Adrenal gland (tissue), 19 donors: ENCODE measurements at places on chromosomes 6 and 20.
A peak's percentile ranks its signal among the peaks of the same experiment; 100 is the strongest.

- peaks cover 10% of the 10 kb centered on the region for H3K36me3 ChIP-seq
- no peaks in the 10 kb centered on the region for H3K27me3 ChIP-seq
- peaks cover 4% of the 10 kb centered on the region for H3K4me1 ChIP-seq
- peak; percentile 75 for DNase-seq
- no peak overlapping the region for H3K27ac ChIP-seq
Observed at GRCh38 chr6:149840345-149841075, 23.6 kb downstream of the LRP11 start.

DNA sequence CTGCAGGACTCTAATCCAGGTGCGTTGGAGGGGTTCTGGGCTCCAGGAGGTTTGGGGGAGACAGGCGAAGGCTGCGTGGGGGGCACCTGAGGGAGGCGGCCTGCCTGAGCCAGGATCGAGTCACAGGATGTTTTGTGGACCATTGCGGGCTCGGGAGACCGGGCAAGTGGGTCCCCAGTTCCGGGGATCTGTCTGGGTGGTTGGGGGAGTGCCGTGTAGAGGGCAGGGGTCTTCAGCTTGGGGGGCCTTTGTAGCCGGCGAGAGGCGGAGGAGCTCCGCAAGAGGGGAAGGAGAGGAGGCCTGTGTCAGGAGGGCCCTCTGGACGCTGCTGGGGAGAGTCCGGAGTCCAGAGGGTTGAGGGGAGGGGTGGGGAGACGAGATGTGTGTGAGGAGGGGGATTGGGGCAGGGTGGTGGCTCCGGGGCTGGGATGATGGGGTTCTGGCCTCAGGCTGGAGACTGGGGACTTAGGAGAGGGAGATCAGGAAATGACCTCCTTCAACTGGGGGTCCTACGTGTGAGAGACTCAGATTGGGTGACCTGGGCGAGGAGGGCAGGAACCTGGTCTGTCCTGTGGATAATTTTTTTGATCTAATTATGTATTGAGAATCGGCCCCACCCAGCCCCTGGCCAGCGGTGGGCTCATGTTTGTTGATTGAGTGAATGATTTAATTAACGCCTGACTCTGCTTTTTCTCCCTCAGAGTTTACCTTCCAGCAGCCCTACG, 505 bp downstream of the SNAI1 start:
- no peaks in the 10 kb centered on the region for H3K36me3 ChIP-seq
- peak overlapping the region; percentile 47 for H3K4me3 ChIP-seq
- H3K4me1 ChIP-seq = peaks cover 20% of the 10 kb centered on the region
- DNase-seq = no peak
- no peaks in the 10 kb centered on the region for H3K27me3 ChIP-seq

- H3K27me3 ChIP-seq = no peaks in the 10 kb centered on the region
- H3K36me3 ChIP-seq = no peaks in the 10 kb centered on the region
- H3K4me3 ChIP-seq = no peak overlapping the region
- DNase-seq = no peak
- H3K4me1 ChIP-seq = no peaks in the 10 kb centered on the region
Observed at GRCh38 chr20:8523684-8524083, 391.6 kb downstream of the PLCB1 start.

DNA sequence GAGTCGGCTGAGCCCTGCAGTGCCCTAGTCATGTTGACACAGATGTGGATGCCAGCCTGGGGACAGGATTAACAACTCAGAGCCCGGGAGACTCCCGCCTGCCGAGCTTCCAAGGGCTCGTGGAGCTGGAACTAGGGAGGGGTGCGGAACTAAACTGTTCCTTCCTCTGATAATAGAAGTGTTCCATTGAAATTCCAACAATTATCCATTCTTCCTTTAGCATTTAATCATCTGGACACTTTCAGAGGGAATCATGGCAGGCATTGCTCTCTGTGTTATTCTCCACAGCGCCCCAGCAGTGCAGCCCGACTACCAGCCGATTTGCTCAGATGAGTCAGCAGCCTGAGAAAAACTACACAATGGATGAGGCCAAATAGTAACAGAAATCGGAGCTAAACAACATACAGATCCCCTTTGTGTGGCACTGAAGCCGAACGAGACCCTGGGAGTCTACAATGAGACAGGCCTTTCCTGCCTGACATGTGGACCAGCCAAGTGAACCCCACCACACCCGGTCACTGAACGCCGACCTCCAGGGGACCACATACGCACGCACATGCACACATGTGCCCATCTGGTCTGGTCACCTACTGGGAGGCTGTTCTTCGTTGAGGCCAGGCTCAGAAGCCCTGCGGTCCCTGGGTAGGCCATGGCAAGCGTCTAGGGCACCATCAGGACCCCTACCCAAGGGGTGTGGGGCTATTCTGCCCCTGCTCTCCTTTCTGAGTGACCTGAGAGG, 238.4 kb upstream of the AFDN start:
- no peaks in the 10 kb centered on the region for H3K4me1 ChIP-seq
- DNase-seq = no peak
- H3K27me3 ChIP-seq = no peaks in the 10 kb centered on the region
- peak overlapping the region; percentile 22 for H3K27ac ChIP-seq
- H3K36me3 ChIP-seq = no peaks in the 10 kb centered on the region
- H3K4me3 ChIP-seq = no peak overlapping the region

- no peaks in the 10 kb centered on the region for H3K27me3 ChIP-seq
- H3K4me1 ChIP-seq = peaks cover 2% of the 10 kb centered on the region
- H3K4me3 ChIP-seq = no peak overlapping the region
- H3K27ac ChIP-seq = peak overlapping the region; percentile 64
- DNase-seq = no peak
Observed at GRCh38 chr6:32107406-32107805, 1.7 kb downstream of the TNXB start.

GRCh38 chr6:117837261-117837660, 69.8 kb upstream of the SLC35F1 start:
- no peak overlapping the region for H3K4me3 ChIP-seq
- H3K36me3 ChIP-seq = no peaks in the 10 kb centered on the region
- no peak for DNase-seq
- no peak overlapping the region for H3K27ac ChIP-seq

GRCh38 chr6:28254121-28254519, 2.1 kb upstream of the ZKSCAN4 start:
- no peak for DNase-seq
- H3K36me3 ChIP-seq = no peaks in the 10 kb centered on the region
- H3K27ac ChIP-seq = no peak overlapping the region
- H3K4me1 ChIP-seq = peaks cover 17% of the 10 kb centered on the region
- no peak overlapping the region for H3K4me3 ChIP-seq

DNA sequence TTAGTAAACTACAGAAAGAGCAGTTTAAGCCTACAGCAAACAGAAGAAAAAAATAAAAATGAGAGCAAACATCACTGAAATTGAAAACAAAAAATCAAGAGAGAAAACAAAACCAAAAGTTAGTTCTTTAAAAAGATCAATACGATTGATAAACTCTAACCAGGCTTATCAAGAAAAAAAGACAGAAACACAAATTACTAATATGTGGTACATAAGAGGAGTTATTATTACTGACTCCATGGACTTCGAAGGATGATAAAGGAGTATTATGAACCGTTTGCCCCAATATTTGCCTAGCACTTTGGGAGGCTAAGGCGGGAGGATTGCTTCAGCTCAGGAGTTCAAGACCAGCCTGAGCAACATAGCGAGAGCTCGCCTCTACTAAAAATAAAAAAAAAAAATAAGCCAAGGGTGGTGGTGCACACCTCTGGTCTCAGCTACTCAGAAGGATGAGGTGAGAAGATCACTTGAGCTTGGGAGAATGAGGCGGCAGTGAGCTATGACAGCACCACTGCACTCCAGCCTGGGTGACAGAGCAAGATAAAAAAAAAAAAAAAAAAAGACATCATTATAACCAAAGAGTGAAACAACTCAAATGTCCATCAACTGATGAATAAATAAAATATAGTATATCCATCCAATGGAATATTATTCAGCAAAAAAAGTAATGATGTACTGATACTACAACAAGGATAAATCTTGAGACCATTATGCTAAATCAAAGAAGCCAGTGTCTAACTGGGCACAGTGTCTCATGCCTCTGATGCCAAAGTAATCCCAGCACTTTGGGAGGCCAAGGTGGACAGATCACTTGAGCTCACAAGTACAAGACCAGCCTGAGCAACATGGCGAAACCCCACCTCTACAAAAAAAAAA, 12.9 kb downstream of the TRPC4AP start:
- peaks cover 19% of the 10 kb centered on the region for H3K36me3 ChIP-seq
- H3K27me3 ChIP-seq = no peaks in the 10 kb centered on the region
- no peak overlapping the region for H3K27ac ChIP-seq
- H3K4me3 ChIP-seq = no peak overlapping the region

GRCh38 chr6:133236932-133237331, 4.2 kb upstream of the EYA4 start:
- H3K4me3 ChIP-seq = no peak overlapping the region
- peaks cover 16% of the 10 kb centered on the region for H3K27me3 ChIP-seq
- DNase-seq = no peak
- no peaks in the 10 kb centered on the region for H3K36me3 ChIP-seq
- no peaks in the 10 kb centered on the region for H3K4me1 ChIP-seq

DNA sequence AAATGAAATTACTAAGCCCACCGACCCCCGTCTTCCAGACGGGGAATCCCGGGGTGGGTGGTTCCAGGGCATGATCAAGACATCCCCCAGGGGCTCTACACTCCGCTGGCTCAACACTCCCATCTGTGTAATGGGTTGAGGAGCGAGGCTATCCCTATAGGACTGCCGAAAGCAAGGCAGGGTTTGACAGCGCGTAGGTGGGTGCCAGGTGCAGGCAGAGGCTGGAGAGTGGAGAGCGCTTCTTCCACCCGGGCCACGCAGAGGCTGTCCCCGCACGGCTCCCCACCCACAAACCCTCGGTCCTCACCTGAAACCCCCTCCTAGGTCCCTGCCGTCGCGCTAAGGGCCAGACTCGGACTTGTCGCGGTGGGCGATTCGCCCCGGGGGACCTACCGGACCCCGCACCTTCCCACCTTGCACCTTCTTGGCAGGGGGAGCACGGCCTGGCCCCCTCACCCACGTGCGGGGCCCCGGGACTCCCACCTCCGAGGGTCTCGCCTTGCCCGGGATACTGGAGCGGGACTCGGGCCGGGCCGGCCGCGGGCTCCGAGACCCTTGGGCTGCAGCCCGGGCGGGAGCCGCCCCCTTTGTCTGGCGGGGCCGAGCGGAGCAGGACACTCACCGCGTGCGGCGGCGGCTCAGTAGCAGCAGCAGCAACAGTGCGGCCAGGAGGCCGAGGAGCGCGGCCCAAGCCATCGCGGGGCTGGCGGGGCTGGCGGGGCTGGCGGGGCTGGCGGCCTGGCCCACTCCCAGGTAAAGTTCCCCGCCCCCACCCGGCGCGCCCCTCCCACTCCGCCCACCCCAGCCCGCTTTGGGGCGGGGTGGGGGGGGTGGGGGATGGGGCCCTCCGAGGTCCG, at the start of gene PTGIS:
Gene PTGIS, minus strand, starts transcription at position 717 of the 857 bp plus-strand sequence. Its CDS starts 21 bp downstream, at position 696.
- no peaks in the 10 kb centered on the region for H3K4me1 ChIP-seq
- peak within 1 kb of the TSS; percentile 72 for H3K27ac ChIP-seq
- DNase-seq = no peak
- H3K27me3 ChIP-seq = peaks cover 23% of the 10 kb centered on the region
- no peak within 1 kb of the TSS for H3K4me3 ChIP-seq

GRCh38 chr20:37903317-37904007, 535 bp downstream of the VSTM2L start:
- H3K36me3 ChIP-seq = no peaks in the 10 kb centered on the region
- H3K4me1 ChIP-seq = peaks cover 12% of the 10 kb centered on the region
- no peaks in the 10 kb centered on the region for H3K27me3 ChIP-seq
- peak overlapping the region; percentile 6 for H3K4me3 ChIP-seq
- no peak for DNase-seq

- H3K4me1 ChIP-seq = peaks cover 7% of the 10 kb centered on the region
- no peak for DNase-seq
- H3K27me3 ChIP-seq = peaks cover 14% of the 10 kb centered on the region
Observed at GRCh38 chr20:40686893-40687292, 2.1 kb downstream of the MAFB start.

DNA sequence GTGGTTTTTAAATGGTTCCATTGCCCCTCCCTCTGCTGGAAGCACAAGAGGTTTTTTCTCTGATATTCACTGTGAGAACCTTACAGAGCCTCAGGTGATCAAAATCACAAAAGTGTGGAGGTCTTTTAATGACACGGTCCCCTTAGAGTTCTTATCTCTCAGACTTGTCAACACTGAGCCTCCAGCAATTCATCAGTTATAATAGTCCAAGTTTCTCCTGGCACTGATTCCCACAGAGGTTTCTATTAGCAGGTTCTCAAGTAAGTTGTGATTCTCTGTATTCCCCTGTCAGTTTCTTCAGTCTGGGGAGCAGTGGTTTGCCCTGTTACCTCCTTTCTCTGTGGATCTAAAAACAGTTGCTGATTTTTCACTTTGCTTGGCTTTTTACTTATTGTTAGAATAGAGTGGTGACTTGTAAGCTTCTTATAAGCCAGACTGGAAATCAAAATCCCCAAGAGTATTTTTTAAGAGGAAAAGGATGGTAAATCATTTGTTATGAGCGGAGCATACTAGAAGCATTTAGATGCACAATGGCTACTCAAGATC, 157.4 kb upstream of the BMP5 start:
- no peak for DNase-seq
- no peaks in the 10 kb centered on the region for H3K36me3 ChIP-seq
- no peak overlapping the region for H3K27ac ChIP-seq
- no peak overlapping the region for H3K4me3 ChIP-seq
- H3K27me3 ChIP-seq = no peaks in the 10 kb centered on the region

- H3K4me3 ChIP-seq = peak overlapping the region; percentile 12
- H3K36me3 ChIP-seq = no peaks in the 10 kb centered on the region
- peaks cover 49% of the 10 kb centered on the region for H3K4me1 ChIP-seq
- no peaks in the 10 kb centered on the region for H3K27me3 ChIP-seq
Observed at GRCh38 chr6:89350281-89350966, 2.1 kb downstream of the UBE2J1 start.

DNA sequence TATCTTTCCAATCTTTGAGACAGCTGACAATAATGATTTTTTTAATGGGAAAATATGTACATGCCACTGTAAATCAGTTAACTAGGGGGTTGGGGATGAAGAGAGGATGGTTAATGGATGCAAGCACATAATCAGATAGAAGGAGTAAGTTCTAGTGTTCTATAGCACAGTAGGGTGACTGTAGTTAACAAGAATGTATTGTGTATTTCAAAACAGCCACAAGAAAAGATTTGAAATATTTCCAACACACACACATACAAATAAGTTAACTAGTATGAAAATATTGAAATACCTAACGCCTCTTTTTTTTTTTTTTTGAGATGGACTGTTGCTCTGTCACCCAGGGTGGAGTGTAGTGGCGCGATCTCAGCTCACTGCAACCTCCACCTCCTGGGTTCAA, 153.4 kb upstream of the SALL4 start:
- H3K4me3 ChIP-seq = no peak overlapping the region
- H3K4me1 ChIP-seq = no peaks in the 10 kb centered on the region
- DNase-seq = no peak
- no peak overlapping the region for H3K27ac ChIP-seq
- no peaks in the 10 kb centered on the region for H3K36me3 ChIP-seq
- H3K27me3 ChIP-seq = no peaks in the 10 kb centered on the region

DNA sequence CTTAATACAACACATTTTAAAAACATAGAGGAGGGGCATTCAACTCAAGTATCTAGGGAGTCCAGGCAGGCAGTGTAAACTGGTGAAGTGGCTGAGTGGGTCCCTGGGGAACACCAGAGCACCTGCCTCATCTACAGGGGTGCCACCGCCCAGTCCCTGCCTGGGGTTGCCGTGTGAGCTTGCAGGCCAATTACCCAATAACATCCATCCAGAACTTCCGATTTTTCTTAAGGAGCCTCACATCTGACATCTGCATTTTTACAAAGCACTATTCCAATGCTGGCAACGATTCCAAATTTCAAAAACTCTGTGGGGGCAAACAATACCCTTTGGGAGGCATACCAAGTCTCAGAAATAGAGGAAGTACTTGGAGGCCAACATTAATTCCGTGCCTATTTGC, 288.4 kb upstream of the TSHZ2 start:
- H3K27ac ChIP-seq = no peak overlapping the region
- no peaks in the 10 kb centered on the region for H3K4me1 ChIP-seq
- H3K4me3 ChIP-seq = no peak overlapping the region
- H3K27me3 ChIP-seq = peaks cover 3% of the 10 kb centered on the region
- no peaks in the 10 kb centered on the region for H3K36me3 ChIP-seq
